B cell (primary cell): ENCODE measurements at places on chromosomes 11 and 22. TPM values are rescaled to one million over a fixed set of nuclear protein-coding genes. Genes with fewer than 3 reads are reported as not detected.

DNA sequence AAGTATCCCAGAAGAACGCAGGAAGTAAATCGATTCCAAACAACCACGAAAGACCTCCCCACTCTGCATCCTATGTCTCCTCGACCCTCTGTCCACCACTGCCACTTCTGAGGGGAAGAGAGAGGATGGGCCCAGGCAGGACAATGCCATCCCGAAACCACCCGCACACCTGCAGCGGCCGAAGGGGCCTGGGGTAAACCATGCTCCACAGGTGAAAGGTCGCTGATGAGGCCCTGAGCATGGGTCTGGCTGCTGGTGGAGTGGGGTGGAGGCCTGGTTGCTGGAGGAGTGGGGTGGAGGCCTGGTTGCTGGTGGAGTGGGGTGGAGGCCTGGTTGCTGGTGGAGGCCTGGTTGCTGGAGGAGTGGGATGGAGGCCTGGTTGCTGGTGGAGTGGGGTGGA is 13.1 kb downstream of the TOLLIP start:
- no peaks in the 10 kb centered on the region for H3K36me3 ChIP-seq
- H3K4me1 ChIP-seq, result no peaks in the 10 kb centered on the region
- H3K27me3 ChIP-seq, result no peaks in the 10 kb centered on the region
- no peak overlapping the region for H3K27ac ChIP-seq
- no peak overlapping the region for H3K4me3 ChIP-seq

- no peaks in the 10 kb centered on the region for H3K36me3 ChIP-seq
- no peak overlapping the region for H3K4me3 ChIP-seq
- H3K27ac ChIP-seq, result no peak overlapping the region
- no peaks in the 10 kb centered on the region for H3K27me3 ChIP-seq
- no peaks in the 10 kb centered on the region for H3K4me1 ChIP-seq
Observed at GRCh38 chr22:27223317-27224177, 566.2 kb downstream of the MIAT start.

GRCh38 chr11:75352588-75353206 is 1.2 kb upstream of the ARRB1 start:
- no peaks in the 10 kb centered on the region for H3K36me3 ChIP-seq
- no peak overlapping the region for H3K27ac ChIP-seq
- H3K4me1 ChIP-seq, result peaks cover 19% of the 10 kb centered on the region
- no peak for DNase-seq
- H3K27me3 ChIP-seq, result no peaks in the 10 kb centered on the region

The DDTL gene
- total RNA-seq, result 4.1 and 5.0 TPM in 2 replicates

The HEPN1 gene
- total RNA-seq, result not detected in 2 replicates

The SCUBE1 gene
- total RNA-seq, result not detected in 2 replicates
